ENCODE measurements at places on chromosomes 4 and X. TPM values are rescaled to one million over a fixed set of nuclear protein-coding genes. Genes with fewer than 3 reads are reported as not detected.

DIPK2B gene
- 27.1 TPM for total RNA-seq

CCNQ gene
- total RNA-seq: 15.0 TPM

CTAG1B gene
- not detected for total RNA-seq

QRFPR gene
- total RNA-seq: 0.21 TPM

PPEF2 gene
- not detected for total RNA-seq

Data from ureter (tissue), 1 donor.